ENCODE measurements at places on chromosomes 13 and 19. TPM values are rescaled to one million over a fixed set of nuclear protein-coding genes. Genes with fewer than 3 reads are reported as not detected.
A peak's percentile ranks its signal among the peaks of the same experiment; 100 is the strongest.

GRCh38 chr13:79778741-79779460 lies 297.9 kb downstream of the NDFIP2 start:
- no peak for DNase-seq

GRCh38 chr13:49346460-49346859 lies 97.4 kb downstream of the CAB39L start:
- DNase-seq, result no peak

- no peak for DNase-seq
Observed at GRCh38 chr19:11091703-11092153, 2.5 kb downstream of the LDLR start.

DNA sequence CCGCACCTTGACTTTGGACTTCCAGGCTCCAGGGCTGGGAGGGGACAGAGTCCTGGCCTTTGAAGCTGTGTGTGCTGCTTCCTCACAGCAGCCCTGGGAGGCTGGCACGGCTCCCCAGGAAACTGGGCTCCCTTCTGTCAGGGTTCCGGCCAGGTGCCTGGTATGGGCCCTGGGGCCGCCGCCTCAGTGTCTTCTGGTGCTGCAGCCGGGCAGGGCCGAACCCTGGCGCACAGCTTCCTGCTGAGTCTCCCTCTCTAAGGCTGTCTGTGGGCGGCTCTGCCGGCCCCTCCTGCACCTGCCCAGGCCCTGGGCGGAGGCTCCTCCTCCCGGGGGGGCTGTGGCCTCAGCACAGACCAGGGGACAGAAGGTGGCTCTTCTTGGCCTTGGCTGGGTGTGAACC lies 32.4 kb downstream of the GPX4 start:
- DNase-seq, result no peak

DNA sequence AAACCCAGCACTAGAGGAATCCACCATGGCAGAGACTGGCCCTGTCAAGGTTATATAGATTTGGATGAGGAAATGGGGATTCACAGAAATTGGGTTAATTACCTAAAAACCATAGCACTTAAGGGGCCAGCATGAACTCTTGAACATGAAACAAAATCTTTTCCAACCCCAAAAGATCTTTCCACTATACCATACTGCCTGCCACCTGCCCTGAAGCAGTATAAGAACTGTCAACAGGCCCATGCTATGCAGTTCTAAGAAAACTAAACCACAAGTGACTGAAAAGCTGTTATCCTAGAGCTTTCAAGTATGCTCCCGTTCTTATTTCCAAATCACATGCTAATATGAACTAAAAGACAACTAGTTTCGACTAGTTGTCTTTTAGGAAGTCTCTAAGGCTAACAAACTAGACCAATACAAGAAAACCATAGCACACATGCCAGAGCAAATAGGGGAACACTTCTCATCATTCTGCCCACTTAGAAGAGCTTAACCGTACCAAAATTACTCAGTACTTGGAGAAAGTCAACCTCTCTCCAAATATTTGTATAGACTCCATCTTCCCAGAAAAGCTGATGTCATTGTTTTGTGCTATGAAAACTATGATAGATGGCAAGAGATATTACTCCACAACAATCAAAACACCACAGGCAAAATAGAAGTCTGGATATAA lies 27.5 kb downstream of the HSPH1 start:
- no peak for DNase-seq

GRCh38 chr19:21611659-21612402 lies 106.4 kb downstream of the ZNF429 start:
- DNase-seq, result no peak

DNA sequence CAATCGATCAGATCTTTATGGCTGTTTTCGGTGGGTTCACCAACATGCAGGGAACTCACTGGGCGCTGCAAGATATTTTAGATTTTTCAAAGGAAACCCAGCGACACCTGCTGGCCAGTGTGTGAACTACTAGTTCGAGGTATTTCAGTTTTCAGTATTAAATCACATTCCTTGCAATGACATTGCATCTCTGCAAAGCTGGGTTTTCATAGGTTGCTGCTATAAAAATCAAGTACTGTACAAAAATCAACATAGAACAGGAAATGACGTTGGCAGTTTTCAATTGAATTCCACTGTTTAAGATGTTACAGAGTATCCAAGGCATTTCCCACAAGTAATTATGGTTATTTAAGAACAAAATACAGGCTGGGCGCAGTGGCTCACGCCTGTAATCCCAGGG lies 17.6 kb downstream of the LIG1 start:
- DNase-seq, result peak; percentile 49

- DNase-seq, result no peak
Observed at GRCh38 chr13:106681536-106681935, 113.6 kb upstream of the ARGLU1 start.

- DNase-seq, result peak; percentile 55
Observed at GRCh38 chr19:1401138-1401888, at the start of gene GAMT. Gene GAMT (minus strand): TSS chr19:1401542. CDS start chr19:1401476, 66 bp downstream.

- DNase-seq, result peak; percentile 31
Observed at GRCh38 chr13:43879755-43880181, at the start of gene LACC1. Gene LACC1 (plus strand): TSS chr13:43879904. CDS start chr13:43880986, 1,082 bp downstream.

- no peak for DNase-seq
Observed at GRCh38 chr19:32066056-32066455, 279.4 kb upstream of the ZNF507 start.

DNA sequence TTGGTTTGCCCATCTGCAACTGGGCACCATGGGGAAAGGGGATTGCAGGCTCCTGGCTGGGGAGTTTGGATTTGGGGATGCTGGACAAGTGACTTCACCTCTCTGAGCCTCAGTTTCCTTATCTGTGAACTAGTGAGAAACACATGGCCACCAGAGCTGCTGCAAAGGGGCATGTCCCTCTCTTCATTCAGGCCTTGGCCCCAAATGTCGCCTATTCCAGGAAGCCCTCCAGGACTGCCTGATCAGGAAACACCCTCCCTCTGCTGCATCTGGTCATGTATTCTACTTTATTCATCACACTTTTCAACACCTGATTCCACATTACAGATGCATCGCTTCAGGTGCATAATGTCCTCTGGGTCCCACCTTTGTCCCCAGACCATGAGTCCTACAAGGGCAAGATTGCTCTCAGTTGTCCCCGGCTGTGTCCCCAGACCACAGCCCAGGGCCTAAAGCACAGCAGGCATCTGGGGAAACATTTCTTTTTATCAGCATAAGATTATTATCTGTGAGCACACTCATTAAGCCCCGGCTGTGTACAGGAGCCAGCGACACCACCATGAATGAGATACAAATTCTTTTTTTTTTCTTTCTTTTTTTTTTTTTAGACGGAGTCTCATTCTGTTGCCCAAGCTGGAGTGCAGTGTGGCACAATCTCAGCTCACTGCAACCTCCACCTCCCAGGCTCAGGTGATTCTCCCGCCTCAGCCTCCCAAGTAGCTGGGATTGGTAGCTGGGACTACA lies 37.5 kb downstream of the ARRDC2 start:
- no peak for DNase-seq

DNA sequence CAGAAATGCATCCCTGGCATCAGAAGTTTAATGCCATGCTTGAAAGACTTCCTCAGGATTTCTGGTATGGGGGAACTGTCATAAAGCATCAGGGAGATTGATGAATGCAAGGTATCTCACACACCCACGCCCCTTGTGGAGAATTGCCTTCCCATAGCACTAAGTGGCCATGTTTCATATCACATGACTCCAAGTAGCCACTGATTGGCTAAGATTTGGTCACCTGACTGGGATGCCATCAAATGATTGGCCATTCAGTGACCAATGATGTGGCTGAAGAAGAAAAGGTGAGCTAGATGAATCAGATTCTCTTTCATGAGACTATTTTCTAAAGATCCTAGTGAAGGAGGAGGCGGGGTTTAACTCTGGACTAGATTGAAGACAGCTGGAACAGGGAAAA lies 7.3 kb downstream of the KLK8 start:
- DNase-seq, result no peak

DNA sequence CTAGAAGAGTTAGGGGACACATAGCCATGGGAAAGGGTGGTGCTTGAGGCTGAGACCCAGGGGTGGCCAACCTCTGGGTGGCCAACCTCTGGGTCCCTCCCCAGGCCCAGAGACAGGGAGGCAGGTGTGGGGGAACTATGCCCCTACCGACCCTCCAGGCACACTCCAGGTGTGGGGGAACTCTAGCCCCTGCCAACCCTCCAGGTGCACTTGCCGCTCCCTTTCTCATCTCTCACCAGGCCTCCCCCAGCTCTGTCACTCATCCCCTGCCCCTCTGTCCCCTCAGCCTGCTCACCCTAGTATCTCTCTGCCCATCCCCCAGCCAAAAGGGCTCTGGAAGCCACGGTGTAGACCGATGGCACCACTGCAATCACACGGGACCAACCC lies 10.6 kb upstream of the VSTM2B start:
- peak; percentile 1 for DNase-seq

- no peak for DNase-seq
Observed at GRCh38 chr13:32107474-32107873, 75.9 kb downstream of the FRY start.

DNA sequence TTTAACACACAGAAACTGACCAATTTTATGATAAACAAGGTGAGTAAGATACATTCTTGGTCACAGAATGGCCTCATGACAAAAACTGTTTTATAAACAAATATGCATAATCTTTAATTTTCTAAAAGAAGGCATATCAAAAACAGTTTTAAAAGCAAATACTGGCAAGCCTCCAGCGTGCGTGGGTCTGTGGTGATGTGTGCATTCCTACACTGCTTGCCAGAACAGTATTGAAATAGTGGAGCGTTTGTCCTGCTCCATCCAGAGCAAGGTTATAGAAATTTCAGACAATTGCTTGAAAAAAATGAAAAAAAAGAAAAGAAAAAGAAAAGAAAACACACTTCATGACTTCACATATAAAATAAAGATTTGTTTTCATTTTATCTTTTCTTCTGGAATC lies 140.9 kb downstream of the MZT1 start:
- no peak for DNase-seq

GRCh38 chr13:18714889-18715288 lies 466.7 kb downstream of the TUBA3C start:
- DNase-seq, result no peak

DNA sequence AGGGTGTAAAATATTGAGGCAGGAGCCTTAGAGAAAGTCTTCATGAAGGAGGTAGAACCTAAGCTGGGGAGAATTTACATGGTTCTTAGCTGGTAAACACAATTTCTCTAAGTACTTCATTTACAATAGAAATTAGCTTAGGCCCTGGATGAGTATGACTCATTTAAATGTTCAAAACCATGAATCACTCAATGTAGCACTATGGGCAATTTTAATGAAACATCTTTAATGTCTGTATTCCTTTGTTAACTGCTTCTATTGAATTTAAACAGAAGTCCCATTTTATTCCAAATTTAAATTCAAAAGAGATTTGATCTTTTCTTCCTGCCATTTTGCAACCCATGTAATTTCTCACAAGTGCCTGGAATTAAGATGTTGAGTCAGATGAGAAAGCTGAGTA lies 252.1 kb downstream of the RFC3 start:
- no peak for DNase-seq

DNA sequence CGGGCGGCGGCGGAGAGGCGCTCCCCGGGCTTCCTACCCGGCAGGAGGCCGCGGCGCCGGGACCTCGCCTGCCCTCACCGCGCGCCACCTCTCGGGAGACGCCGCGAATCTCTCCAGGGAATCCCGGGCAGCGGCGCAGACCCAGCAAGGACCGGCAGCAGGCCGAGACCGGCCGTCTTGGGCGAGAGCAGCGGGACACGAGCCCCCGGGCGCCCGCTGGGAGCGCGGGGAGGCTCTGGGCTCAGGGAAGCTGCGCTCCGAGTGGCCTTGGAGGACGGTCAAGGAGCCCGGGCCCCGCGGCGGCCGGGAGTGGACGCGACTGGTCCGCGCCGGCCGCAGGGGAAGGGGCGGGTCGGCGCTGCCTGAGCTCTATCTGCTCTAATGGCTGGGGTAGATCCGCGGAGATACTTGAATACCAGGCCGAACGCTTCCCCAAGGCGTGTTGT lies 14.7 kb downstream of the CDX2 start:
- DNase-seq, result no peak

DNA sequence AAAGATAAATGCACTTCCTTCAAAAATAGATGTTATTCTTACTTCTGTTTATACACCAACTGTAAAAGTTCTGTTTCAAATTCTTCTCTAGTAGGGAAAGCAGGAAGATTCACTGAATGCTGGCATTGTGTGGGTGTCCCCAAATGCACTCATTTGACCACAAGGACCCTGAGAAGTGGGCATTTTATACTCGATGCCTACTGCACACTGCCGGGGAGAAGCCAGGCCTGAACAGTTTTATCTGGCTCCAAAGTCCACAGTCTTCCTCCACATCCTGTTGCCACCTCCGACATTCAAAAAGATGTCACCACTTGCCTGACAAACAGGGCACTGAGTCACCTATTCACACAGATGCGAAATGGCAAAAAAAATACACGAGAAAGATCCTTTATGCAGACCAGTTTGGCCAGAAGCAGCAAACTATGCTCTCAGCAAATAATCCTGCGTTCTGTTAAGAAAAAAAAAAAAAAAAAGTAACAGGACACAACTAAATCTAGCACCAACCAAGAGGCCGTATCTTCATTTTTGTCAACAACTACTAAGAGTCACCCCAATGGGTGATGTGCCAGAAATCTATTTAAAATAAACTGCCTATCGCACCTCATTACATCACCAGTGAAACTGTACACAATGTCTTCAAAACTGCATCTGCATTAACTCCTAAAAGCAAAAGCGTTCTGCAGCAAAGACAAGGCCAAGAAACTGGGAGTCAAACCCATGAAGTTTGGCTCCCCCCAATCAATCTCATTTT lies 6.2 kb downstream of the ZC3H4 start:
- no peak for DNase-seq

- no peak for DNase-seq
Observed at GRCh38 chr13:96033220-96034015, 19.8 kb downstream of the UGGT2 start.

DNA sequence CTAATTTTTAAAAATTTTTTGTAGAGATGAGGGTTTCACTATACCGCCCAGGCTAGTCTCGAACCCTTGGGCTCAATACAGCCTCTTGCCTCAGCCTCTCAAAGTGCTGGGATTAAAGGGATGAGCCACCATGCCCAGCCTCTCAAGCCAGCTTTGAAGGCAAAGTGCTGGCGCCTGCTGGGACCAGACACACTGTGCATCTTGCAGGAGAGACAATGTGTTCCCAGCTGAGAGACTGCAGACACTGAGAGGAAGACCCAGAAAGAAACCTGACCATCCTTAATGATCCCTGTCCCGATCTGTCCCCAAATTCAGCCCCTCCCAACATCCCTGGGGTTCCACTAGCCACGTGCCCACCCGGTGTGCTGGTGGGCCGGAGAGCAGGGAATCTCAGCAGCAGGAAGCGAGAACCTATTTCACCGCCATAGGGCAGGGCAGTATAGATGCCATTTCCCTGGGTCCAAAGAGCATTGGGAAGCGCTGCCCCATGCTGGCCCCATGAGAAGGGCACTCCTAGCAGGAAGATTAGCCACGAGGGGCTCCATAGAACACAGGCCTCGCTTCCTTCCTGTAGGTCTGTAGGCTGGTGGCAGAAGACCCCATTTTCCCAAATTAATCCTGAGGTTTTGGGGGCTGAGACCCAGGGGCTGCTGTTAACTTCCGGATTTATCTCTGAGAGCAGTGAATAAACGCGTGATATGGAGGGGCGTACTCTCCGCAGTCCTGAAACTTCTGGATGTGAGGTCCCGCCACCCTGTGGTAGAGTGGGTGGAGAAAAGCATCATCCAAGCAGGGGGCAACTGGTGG lies 968 bp downstream of the RAVER1 start:
- no peak for DNase-seq

The TTC9B gene
- not detected for total RNA-seq

The MCEMP1 gene
- 0.60 TPM for total RNA-seq

The ZFP36 gene
- 34.8 TPM for total RNA-seq

The LHB gene
- not detected for total RNA-seq

The KIR3DL1 gene
- total RNA-seq, result not detected

The PSG6 gene
- not detected for total RNA-seq

The ZNF285 gene
- 5.4 TPM for total RNA-seq

The SMAD9 gene
- total RNA-seq, result 4.2 TPM

The RTBDN gene
- not detected for total RNA-seq

The BICRA gene
- 7.8 TPM for total RNA-seq

The KLK12 gene
- total RNA-seq, result not detected

Measured in left ventricle myocardium inferior (tissue), 1 donor.